Heart right ventricle (tissue), 16 donors: ENCODE measurements at places on chromosomes 3 and 15. TPM values are rescaled to one million over a fixed set of nuclear protein-coding genes. Genes with fewer than 3 reads are reported as not detected.

GRCh38 chr3:126023390-126023789 is 54.4 kb downstream of the ROPN1B start:
- DNase-seq = no peak

The SHC4 gene
- total RNA-seq = 2.0 TPM

GRCh38 chr15:45228931-45229330 is 23.1 kb upstream of the SLC28A2 start:
- no peak for DNase-seq

The ALDH1A2 gene
- 14.2 TPM for total RNA-seq

GRCh38 chr3:184658223-184658928 is 53.5 kb downstream of the MAGEF1 start:
- DNase-seq = peak; percentile 45

The OIP5 gene
- 0.20 TPM for total RNA-seq

DNA sequence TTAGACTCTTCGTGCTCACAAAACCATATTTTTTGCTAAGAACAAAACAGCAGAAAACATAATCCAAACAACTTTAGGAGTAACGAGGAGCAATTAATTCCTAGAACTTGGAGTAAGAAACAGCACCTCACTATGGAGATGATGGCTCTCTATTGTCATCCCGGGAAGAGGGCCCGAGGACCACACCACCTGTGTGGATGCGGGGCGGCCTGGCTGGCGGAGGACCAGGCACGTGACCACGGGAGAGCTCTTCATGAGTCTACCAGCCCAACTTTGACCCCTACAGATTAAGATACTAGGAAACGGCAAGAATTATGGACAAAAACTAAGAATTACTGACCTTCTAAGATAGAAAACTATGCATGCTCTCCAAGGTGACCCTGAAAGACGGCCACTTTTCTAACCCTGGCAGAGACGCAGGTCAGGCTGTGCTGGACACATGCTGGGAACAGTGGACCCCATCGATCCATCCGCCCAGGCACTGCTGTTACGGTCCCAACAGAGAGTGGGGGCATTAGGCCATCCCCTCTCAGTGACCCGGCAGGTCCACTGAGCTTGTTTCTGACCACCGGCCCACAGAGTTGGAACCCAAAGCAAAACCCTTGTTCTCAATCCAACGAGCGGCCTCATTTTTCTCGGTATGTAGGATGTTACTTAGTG is 13.1 kb upstream of the OCA2 start:
- no peak for DNase-seq

The SLC24A5 gene
- total RNA-seq = not detected

The FBXO40 gene
- 216 TPM for total RNA-seq

DNA sequence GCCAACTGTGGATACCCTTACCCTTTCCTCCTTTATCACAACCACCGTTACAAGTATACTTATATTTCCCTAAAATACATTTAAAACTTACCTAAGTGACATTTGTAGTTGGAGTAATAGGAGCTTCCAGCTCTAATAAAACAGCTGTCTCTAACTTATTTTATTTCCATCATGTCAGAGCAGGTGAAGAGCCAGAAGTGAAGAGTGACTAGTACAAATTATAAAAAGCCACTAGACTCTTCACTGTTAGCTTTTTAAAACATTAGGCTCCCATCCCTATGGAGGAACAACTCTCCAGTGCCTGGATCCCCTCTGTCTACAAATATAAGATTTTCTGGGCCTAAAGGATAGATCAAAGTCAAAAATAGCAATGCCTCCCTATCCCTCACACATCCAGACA is 102.3 kb downstream of the MME start:
- DNase-seq = no peak

- DNase-seq = peak; percentile 79
These were observed 67.0 kb downstream of the PPCDC start for GRCh38 chr15:75090388-75090734.

DNA sequence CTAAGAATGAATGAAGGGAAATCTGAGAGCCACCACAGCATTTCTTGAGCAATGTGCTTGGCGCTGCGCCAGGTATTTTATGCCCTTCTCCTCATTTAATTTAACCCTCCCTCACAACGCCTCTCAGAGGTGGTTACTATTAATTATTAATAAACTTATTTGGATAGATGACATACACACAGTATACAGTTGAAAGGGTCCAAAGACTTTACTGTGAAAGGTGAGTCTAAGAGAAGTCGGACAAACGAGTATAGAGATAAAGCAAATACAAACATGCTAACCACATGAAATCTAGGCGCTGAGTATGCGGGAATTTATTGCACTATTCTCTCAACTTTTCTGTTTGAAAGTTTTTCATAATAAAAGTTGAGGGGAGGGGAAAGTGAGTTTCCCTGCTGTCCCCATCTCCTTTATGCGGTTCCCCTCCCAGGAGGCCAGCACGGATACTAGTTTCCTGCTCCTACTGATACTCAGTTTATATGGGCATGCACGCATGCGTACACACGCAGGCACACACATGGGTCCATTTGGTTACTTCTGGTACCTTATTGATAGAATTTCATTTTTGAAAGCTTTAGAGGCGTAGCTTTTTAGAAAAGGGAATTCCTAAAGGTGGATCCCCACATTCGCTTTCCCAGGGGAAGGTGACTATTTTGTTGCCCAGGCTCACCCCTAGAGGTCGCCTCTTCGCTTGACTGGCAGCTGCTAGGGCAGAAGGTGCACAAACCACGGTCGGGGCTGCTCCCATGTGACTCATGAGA is 28.5 kb upstream of the KCTD6 start:
- DNase-seq = peak; percentile 68

The ZPLD1 gene
- not detected for total RNA-seq

The SAMD7 gene
- not detected for total RNA-seq

The TPRG1 gene
- total RNA-seq = 1.1 TPM

- DNase-seq = no peak
These were observed 16.5 kb upstream of the FGF7 start for GRCh38 chr15:49406352-49407118.

- DNase-seq = no peak
These were observed 32.1 kb upstream of the RPS17 start for GRCh38 chr15:82572311-82572710.

The LYSMD2 gene
- 3.9 TPM for total RNA-seq

DNA sequence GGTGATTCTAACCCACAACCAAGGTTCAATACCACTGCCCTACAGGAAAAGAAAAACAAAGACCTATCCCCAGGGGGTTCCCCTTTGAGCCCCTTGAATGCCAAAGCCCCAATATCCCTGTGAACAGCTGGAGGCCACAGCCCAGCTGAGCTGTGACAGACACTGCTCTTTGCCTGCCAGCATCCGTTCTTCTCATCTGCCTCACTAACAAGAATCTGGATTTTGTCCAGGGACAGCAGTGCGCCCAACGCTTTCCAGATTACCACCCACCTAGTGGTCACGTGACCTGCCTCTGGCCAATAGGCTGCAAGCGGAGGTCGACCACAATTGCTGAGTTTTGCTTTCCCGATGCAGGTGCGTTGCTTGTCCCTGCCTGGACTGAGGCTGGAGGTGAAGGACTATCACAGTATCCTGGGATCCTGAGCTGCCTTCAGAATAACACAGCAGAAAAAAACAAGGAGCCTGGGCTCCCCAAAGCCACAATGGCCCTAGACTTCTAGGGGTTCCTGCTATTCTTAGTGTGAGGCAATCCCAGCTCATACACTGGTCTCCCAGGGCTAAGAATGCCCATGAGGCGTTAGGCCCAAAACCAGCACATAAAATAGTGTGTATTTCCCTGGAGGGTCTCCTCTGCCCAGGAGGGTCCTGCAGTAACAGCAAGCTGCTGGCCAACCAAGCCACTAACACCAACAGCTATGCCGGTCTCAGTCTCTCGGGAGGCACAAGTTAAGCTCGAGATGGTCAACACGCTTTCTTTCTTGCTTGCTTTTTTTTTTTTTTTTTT is 13.8 kb downstream of the BDH1 start:
- DNase-seq = peak; percentile 48

- peak; percentile 17 for DNase-seq
These were observed 55.4 kb upstream of the PIAS1 start for GRCh38 chr15:67998599-67999133.

The SRGAP3 gene
- 10.0 TPM for total RNA-seq

DNA sequence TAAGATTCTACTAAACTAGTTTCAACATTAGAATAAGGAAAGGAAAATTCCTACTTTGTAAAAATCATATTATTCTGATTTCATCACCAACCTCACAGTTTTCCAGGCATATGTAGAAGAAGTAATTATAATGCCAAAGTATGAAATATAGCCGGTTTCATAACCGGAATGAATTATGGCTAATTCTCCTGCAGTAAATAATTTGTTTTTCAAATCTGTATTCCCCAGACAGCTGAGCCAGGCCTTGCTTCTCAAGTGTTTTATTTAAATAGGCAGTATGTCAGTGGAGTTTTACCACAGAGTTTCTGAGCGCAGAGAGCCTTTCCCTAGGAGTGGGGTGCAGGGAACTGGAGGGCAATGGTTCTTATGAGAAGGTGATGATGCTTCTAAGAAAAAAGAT is 8.7 kb upstream of the CPA3 start:
- DNase-seq = no peak

DNA sequence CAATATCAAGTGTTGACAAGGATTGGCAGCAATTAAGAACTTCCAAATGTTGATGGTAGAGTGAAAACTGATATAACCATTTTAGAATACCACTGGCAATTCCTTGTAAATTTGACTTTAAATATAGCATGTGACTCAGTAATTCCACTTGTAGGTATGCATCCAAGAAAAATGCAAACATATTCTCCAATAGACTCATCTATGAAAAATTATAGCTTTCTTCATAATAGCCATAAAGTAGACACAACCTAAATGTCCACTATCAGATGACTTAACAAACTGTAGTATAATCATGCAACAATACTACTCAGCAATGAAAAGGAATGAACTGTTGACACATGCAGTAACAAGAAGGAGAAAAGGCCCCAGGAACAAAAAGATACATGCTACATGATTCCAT is 988.1 kb downstream of the FHIT start:
- no peak for DNase-seq

The THRB gene
- 26.2 TPM for total RNA-seq

GRCh38 chr3:170358042-170359010 is 811 bp downstream of the SKIL start:
- peak; percentile 89 for DNase-seq

GRCh38 chr3:150238995-150239619 is 169.0 kb upstream of the TSC22D2 start:
- DNase-seq = no peak

The SCAANT1 gene
- total RNA-seq = not detected

GRCh38 chr3:30687930-30688570 is 81.6 kb downstream of the TGFBR2 start:
- DNase-seq = no peak

The COX17 gene
- 94.8 TPM for total RNA-seq

- no peak for DNase-seq
These were observed 77.5 kb downstream of the KLHL25 start for GRCh38 chr15:85717212-85717611.

DNA sequence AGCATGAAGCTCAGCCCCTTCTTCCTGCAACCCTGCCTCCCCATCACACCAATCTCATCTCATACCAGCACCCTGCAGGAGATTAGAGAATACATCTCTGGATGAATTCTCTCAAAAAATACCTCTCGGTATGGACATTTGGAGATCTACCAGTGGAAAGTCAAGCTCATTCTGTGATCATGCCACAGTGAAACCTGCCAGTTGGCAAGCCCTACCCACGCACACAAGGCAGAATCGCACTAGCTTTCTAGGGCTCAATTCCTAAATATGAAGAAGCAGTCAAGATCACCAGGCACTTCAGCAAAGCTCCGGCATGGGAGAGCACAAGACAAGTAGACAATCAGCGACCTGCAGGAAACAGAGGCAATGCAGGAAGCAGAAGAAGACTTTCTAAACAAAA is 221.2 kb downstream of the NTRK3 start:
- no peak for DNase-seq

DNA sequence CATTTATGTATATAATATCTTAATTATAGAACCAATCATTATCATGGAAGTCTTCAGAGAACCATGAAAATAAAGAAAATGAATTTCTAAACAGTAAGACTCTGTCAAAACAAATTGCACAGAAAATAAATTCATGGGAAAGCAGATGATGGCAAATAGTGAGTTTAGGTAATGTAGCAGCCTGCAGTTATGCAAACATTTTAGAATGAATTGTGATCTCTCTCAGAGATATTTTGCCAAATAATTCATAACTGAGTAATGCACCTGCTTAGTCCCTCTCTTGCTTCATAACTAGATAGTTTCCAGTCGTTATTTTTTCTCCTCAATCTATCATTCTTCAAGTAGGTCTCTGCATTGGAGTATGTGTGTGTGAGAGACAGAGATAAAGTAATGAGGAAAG is 492.7 kb upstream of the THBS1 start:
- no peak for DNase-seq

- no peak for DNase-seq
These were observed 5.2 kb upstream of the IP6K1 start for GRCh38 chr3:49791571-49791970.

- DNase-seq = peak; percentile 61
These were observed 29.3 kb downstream of the CCNL1 start for GRCh38 chr3:157130467-157131251.

DNA sequence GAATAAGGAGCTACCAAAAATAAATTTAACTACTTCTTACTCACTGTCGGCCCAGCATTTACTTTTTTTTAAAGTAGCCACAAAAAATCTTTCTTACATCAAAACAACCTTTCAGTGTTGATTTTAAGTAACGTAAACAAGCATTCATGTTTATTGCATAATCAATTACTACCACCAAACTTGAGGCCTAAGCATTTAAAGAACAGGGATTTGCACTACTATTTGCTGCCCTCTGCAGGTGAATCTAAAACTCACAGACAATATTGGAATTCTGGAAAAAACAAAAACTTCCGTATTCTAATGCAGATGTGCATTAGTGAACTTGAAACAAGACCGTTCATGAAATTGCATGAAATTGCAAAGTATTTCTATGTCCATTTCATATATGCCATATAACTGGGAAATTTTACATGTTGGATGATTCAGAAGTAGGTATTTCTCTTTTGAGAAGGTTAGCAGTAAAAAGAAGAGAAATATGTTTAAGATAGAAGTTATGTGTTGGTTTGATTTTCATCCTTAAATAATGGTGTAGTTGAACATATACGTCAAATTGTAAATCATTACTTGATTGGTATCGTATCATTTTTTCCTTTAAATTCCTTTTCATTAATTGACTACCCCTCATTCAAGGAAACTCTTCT is 55.6 kb downstream of the CGGBP1 start:
- no peak for DNase-seq

DNA sequence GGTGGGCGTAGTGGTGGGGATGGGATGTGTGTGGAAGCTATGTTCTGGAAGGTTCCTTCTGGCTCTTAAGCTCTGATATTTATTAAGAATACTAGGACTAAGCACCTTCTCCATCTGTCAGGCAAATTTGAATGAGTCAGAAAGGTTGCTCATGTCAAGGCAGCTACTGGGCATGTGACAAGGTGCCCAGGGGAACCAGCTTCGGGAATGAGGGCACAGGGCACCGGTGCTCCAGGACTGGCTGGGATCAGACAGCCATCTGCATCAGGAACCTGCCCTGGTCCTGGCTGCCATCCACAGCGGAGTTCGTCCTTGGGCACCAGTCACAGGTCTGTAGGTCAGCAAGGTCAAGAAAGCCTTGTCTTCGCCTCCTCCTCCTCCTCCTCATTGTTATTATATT is 32.5 kb downstream of the CA12 start:
- no peak for DNase-seq
